A549 treated with AZD2906 at 1 μM for 4 hours (cell line): ENCODE measurements at places on chromosomes 2 and 18. TPM values are rescaled to one million over a fixed set of nuclear protein-coding genes. Genes with fewer than 3 reads are reported as not detected.

ABCB11 gene
- 0.01 to 0.06 TPM (median 0.02 TPM) in 5 replicates for total RNA-seq

ARHGAP15 gene
- not detected in 5 replicates for total RNA-seq

FAM124B gene
- not detected in 5 replicates for total RNA-seq

ARHGAP28 gene
- 0.09 to 0.17 TPM (median 0.13 TPM) in 4 of 5 replicates, not detected in the other for total RNA-seq

FN1 gene
- total RNA-seq = 179 to 290 TPM (median 198 TPM) in 5 replicates

SLC30A3 gene
- total RNA-seq = 2.6 to 3.4 TPM (median 3.2 TPM) in 5 replicates

ALK gene
- not detected in 5 replicates for total RNA-seq

CXCR4 gene
- 0.52 to 1.0 TPM (median 0.85 TPM) in 5 replicates for total RNA-seq
